ENCODE measurements at places on chromosomes 6 and 20.

DNA sequence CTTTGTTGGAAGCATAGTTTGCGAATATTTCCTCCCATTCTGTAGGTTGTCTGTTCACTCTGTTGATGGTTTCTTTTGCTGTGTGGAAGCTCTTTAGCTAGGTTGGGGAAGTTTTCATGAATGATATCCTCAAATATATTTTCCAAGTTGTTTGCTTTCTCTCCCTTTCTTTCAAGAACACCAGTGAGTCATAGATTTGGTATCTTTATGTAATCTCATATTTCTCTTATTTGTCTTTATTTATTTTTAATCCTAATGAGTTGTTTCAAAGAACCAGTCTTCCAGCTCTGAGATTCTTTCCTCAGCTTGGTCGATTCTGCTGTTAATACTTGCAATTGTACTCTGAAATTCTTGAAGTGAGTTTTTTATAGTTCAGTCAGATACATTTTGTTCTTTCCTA lies 628.0 kb upstream of the ID4 start:
- 0 out of 2 replicates have a peak, but pooled peaks cover 3% of the 10 kb centered on the region for H3K4me1 ChIP-seq
- no peak overlapping the region for H3K27ac ChIP-seq
- no peak for DNase-seq
- H3K36me3 ChIP-seq, result no peaks in the 10 kb centered on the region

- H3K4me1 ChIP-seq, result no peaks in the 10 kb centered on the region
- no peaks in the 10 kb centered on the region for H3K36me3 ChIP-seq
- no peak for DNase-seq
- H3K27ac ChIP-seq, result no peak overlapping the region
- no peak overlapping the region for H3K4me3 ChIP-seq
- no peaks in the 10 kb centered on the region for H3K27me3 ChIP-seq
Measured at GRCh38 chr6:60991427-60992028, 1294.5 kb downstream of the KHDRBS2 start.

- peaks cover 41% of the 10 kb centered on the region for H3K36me3 ChIP-seq
- H3K4me3 ChIP-seq, result no peak overlapping the region
- H3K27ac ChIP-seq, result no peak overlapping the region
- H3K4me1 ChIP-seq, result no peaks in the 10 kb centered on the region
Measured at GRCh38 chr20:17631576-17632319, 50.3 kb downstream of the RRBP1 start.

DNA sequence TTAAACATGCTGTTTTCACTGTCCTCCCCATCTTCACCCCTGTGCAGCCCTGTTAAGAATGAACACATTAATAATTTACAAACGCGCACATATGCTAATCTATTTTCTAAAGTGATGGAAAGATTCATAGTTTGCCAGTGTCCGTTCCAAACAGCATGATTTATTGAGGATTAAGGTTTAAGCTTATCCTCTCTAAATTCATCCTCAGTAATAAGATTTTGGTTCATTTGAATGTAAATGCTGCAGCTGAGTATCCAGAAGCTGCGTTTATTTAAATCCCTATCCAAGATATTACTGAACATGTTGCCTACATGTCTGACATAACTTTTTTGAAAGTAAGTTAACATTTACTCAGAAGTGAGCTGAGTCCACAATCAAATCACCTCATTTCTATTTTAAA lies 42.8 kb upstream of the FAM135A start:
- H3K27me3 ChIP-seq, result no peaks in the 10 kb centered on the region
- H3K27ac ChIP-seq, result no peak overlapping the region
- no peak overlapping the region for H3K4me3 ChIP-seq

DNA sequence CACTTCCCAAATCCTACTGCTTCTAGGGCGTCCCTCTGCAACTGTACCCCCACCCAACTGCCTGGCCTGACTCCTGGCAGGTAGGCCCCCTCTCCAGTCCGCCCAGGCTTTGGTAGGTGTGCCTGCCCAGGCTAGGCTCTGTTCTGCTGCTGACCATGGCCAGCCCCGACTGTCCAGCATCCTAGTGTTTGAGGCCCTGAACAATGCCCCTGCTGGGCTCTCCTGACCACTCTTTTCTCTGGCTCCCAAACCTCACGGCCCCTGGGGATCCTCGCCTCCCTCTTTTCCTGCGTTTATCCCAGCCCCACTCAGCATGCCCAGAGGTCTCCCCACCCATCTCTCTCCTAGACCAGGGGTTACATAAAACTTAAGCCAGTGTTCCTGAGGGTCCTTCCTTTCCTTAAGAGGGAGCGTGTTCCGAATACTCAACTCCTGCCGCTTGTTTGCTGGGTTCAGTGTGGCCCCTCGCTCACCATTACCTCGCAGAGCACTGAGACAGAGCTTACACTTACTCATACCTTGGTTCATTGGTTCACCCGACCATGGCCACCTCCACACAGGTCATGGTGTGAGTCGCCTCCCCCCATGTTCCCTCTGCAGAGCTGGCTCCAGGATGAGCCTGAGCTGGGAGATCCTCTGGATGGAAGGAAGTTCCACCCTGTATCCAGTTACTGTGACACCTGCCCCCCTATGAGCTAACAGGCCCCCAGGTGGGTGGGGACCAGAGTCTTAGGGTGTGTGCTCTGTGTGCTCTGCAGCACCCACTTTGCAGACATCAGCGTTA lies 21.0 kb upstream of the MYT1 start:
- no peak overlapping the region for H3K4me3 ChIP-seq
- H3K4me1 ChIP-seq, result 0 out of 2 replicates have a peak, but pooled peaks cover 3% of the 10 kb centered on the region
- no peak for DNase-seq
- no peaks in the 10 kb centered on the region for H3K36me3 ChIP-seq
- no peak overlapping the region for H3K27ac ChIP-seq

- no peaks in the 10 kb centered on the region for H3K36me3 ChIP-seq
- H3K27me3 ChIP-seq, result no peaks in the 10 kb centered on the region
- no peak overlapping the region for H3K27ac ChIP-seq
- H3K4me3 ChIP-seq, result no peak overlapping the region
- H3K4me1 ChIP-seq, result no peaks in the 10 kb centered on the region
Measured at GRCh38 chr6:122621638-122622037, 11.4 kb downstream of the PKIB start.

GRCh38 chr6:44335631-44336030 lies 6.8 kb upstream of the SPATS1 start:
- no peaks in the 10 kb centered on the region for H3K27me3 ChIP-seq
- H3K36me3 ChIP-seq, result no peaks in the 10 kb centered on the region
- no peaks in the 10 kb centered on the region for H3K4me1 ChIP-seq
- DNase-seq, result no peak

GRCh38 chr20:50305636-50306477 lies 115.2 kb downstream of the CEBPB start:
- DNase-seq, result no peak
- no peaks in the 10 kb centered on the region for H3K36me3 ChIP-seq
- H3K27me3 ChIP-seq, result no peaks in the 10 kb centered on the region
- no peak overlapping the region for H3K4me3 ChIP-seq
- H3K4me1 ChIP-seq, result peaks cover 5% of the 10 kb centered on the region
- H3K27ac ChIP-seq, result no peak overlapping the region

DNA sequence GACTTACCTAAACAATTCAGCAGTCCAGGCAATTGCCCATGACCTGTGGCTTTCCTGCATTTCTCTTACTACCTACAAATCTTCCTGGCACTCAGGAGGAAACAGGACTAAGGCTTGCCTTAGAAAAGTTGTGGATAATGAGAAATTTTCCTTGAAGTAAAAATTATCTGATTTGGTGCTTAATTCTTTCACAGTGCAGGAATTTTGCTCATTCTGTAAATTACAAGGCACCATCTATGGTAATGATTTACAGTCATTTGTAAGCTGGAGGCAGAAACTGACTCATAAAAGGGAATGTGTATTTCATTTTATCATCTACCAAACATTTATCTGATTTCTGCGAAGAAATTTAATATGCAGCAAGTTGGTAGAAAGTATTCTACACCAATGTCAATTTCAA lies 211.5 kb upstream of the FKBP1C start:
- no peaks in the 10 kb centered on the region for H3K4me1 ChIP-seq
- H3K27me3 ChIP-seq, result no peaks in the 10 kb centered on the region
- no peak overlapping the region for H3K4me3 ChIP-seq
- no peak overlapping the region for H3K27ac ChIP-seq
- no peaks in the 10 kb centered on the region for H3K36me3 ChIP-seq

DNA sequence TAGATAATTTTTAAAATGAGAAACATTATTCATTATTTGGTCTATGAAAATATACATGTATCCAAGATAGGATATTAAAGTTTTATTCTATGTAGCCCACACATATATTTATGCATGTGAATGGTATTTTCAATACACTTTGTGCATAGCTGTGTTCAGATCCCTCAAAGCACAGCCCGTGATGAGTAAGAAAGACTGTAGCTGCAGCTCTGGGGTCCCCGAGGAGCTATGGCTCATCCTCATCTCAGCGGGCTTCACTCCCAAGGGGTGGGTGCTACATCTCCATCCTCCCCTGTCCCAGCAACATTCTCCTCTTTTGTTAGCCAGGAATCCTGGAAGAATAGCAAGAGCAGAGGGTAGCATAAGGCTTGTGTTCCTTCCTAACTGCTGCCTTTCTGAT lies 130.8 kb downstream of the SAMD5 start:
- no peak overlapping the region for H3K27ac ChIP-seq
- H3K27me3 ChIP-seq, result no peaks in the 10 kb centered on the region
- H3K4me1 ChIP-seq, result no peaks in the 10 kb centered on the region
- H3K4me3 ChIP-seq, result no peak overlapping the region
- no peaks in the 10 kb centered on the region for H3K36me3 ChIP-seq

- no peak overlapping the region for H3K4me3 ChIP-seq
- no peak for DNase-seq
- H3K27me3 ChIP-seq, result no peaks in the 10 kb centered on the region
- 0 out of 2 replicates have a peak, but pooled peaks cover 2% of the 10 kb centered on the region for H3K4me1 ChIP-seq
Measured at GRCh38 chr20:57189713-57190112, 76.7 kb downstream of the BMP7 start.
